ENCODE measurements at places on chromosomes 7 and 10. TPM values are rescaled to one million over a fixed set of nuclear protein-coding genes. Genes with fewer than 3 reads are reported as not detected.
A peak's percentile ranks its signal among the peaks of the same experiment; 100 is the strongest.

- DNase-seq = no peak
Measured at GRCh38 chr7:14995774-14996173, 93.2 kb upstream of the DGKB start.

GRCh38 chr10:71398976-71399375, 2.3 kb downstream of the CDH23 start:
- no peak for DNase-seq

CD36 gene
- not detected for total RNA-seq

GRCh38 chr10:3151889-3152565, 20.6 kb downstream of the PITRM1 start:
- DNase-seq = no peak

- DNase-seq = peak; percentile 59
Measured at GRCh38 chr7:108497082-108497725, 28.7 kb downstream of the PNPLA8 start.

GPR146 gene
- 0.57 TPM for total RNA-seq

DNA sequence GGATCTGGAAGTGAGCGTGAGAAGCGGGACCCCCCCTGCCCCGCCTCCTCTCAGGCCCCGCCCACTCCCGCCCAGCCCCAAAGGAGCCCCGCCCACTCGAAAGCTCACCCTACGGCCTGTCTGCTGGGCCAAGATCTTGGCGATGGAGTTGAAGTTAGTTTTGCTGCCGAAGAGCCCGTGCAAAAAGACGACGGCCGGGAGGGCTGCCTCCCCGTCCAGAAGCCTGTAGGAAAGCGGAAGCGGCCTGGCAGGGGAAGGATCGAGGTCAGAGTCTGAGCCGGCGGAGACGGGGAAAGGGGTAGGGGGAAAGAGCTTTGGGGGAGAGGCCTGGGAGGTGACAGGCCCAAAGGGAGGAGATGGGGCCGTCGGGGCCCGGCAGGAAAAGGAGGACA, 386 bp downstream of the ABHD11 start:
- peak; percentile 72 for DNase-seq

DNA sequence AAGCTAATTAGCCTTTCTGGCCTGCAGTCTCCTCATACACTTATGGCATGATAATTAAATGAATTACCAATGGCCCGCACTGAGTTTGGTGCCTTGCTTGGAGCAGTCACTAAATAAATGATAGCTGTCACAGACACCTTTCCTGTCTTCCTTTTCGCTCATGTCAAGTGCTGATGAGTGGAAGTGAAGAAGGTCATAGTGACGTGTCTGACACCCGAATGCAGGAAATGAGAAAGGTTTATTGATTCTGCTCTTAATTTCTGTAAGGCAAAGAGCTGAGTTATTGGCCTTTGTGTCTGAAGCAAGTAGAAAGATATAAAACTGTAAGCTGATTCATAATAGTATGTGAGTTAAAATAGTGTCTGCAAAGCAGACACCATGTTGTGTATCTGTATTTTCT, 13.2 kb upstream of the ESYT2 start:
- peak; percentile 54 for DNase-seq

- DNase-seq = no peak
Measured at GRCh38 chr7:143492043-143492471, 14.4 kb downstream of the TAS2R41 start.

LLCFC1 gene
- total RNA-seq = not detected

SLC39A12 gene
- not detected for total RNA-seq

DNA sequence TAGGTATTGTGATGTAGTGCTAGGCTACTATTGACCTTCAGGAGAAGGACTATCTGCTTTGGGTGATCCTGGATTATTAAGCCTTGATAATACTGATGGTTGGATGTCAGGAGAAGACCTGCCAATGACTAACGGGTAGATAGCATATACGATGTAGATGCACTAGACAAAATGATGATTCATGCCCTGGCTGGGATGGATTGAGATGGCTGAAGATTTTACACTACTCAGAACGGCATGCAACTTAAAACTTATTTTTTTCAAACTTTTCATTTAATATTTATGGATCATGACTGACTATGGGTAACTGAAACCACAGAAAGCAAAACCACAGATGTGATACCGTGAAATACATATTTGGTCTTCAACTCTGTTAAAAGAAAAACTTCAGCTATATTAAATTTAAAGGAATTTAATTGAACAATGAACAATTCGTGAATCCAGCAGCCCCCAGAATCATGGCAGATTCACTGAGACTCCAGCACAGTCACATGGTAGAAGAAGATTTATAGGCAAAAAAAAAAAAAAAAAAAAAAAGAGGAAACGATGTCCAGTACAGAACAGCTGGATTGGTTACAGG, 124.6 kb upstream of the CDK13 start:
- DNase-seq = no peak

DNA sequence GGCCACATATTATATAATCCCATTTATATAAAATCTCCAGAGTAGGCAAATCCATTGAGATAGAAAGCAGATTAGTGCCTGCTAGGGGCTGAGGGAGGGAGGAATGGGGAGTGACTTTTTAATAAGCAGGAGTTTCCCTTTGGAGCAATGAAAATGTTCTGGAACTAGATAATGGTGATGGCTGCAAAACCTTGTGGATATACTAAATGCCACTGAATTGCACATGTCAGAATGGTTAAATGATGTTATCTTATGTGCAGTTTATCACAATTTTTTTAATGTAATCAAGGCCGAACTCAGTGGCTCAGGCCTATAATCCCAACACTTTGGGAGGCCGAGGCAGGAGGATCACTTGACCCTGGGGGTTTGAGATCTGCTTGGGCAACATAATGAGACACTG, 145.5 kb upstream of the AUTS2 start:
- DNase-seq = no peak

FOXK1 gene
- total RNA-seq = 35.0 TPM

DNA sequence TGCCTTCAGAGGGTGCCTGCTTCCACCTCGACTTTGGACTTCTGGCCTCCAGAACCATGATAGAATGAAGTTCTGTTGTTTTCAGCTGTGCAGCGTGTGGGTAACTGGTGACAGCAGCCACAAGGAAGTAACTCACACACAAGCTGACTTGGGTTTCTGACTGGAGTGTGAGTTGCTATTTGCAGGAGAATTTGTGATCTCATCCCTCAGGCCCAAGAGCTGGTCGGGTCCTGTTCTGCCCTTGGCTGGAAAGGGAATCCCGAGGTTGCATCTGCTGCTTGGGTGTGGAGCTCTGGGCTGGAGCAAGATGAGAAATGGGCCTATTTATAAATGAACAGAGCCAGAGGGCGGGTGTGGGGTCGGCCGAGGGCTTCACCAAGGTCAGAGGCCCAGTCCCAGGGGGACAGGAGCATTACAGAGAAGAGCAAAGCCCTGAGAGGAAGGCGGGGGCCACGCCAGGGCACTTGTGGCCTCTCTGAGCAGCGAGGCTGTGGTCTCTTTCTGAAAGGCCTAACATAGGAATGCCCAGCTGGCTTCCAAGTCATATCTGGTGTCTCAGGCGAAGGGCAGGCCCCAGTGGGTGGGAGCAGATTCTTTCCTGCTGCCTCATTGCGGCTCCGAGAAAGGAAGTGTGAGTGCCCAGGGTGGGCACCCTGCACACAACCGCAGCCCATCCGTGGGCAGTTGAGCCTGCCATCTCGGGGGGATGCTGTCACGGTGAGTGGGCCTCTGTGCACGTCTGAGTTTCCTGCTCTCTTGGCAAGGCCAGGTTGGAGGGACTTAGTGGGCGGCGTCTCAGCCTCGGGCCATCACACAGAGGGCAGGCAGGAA, 26.5 kb upstream of the C10orf71 start:
- no peak for DNase-seq

DNA sequence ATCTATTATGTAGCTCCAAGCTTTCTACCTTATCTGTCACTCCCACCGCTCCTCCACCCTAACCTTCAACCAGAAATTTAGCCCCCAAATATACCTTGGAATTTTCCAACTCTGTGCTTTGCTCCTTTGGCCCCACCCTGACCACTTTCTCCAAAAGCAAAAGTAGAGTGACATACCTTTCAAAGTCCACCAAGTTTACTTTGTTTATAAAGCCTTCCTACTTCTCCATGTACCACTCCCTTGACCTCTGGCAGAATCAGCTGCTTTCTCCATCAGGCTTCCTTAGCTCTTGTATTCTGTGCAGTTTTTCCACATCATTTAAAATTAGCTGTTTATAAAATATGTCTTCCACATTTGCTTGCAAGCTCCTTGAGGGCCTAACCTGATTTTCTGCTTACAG, 40.9 kb upstream of the RSBN1L start:
- no peak for DNase-seq

DNA sequence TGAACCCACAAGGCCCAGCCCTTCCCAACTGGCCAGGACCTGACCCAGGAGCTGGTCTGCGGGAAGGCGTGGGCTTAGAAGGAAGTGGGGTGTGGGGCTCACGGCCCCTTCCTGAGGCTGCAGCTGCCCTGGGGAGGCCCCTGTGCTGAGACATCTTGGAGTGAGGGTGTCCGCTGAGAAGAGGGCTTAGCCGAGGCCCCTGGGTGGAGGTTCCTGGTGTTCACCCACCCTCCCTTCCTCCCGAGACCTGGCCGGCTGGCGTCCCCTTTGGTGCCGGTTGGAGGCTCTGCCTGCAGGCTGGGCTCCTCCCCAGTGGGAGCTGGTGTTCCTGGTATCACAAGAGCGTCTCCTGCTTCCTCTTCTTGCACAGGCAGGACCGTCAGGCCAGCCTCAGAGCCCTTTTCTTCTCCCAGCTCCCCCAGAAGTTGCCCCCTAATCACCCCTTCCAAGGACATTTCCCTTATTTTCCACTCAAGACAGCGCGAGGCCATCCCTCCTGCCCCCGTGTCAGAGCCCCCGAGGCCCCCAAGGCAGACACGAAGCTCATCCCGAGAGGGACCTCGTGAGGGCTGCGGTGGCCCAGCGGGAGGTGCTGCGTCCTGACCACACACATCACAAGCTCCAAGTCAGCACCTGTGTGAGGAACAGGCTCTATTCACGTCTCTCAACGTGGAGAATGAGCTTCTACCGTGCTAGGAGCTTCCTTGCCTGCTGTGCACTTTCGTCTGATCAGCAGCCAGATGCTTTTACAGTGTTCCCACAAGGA, 25.1 kb upstream of the FAM20C start:
- DNase-seq = no peak

GRCh38 chr10:13959443-13960359, 371.0 kb downstream of the FRMD4A start:
- no peak for DNase-seq

LHFPL3 gene
- not detected for total RNA-seq
